IMR-90 (cell line): ENCODE measurements at places on chromosomes 3 and 15.

- DNase-seq, result no peak
These were observed 11.6 kb downstream of the CLCN2 start for GRCh38 chr3:184349563-184350470.

GRCh38 chr15:71508081-71508682 lies 302.2 kb upstream of the NR2E3 start:
- DNase-seq, result no peak

DNA sequence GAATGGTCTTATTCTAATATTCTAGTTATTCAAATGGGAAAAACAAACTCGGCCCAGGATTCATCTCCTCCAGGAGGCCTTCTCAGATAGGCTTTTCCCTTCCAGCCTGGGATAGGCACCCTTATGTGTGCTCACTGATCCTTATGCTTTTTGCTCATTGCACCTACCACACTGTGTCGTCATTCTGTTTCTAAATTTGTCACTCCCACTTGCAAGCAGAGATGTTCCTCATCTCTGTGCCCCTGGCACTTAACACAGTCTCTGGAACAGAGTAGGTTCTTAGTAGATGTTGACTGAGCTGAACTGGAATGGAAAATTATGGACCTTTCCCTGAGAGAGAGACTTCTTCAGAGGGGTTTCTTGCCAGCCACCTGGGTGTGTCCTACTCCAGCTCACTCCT lies 18.7 kb upstream of the SPG11 start:
- DNase-seq, result no peak

GRCh38 chr3:54421943-54422342 lies 299.6 kb downstream of the CACNA2D3 start:
- DNase-seq, result no peak

- peak; percentile 43 for DNase-seq
These were observed 511.6 kb upstream of the MDFIC2 start for GRCh38 chr3:70824078-70824477.

GRCh38 chr3:37986479-37987314 lies 3.9 kb upstream of the VILL start:
- no peak for DNase-seq

GRCh38 chr3:55267206-55267930 lies 219.7 kb downstream of the WNT5A start:
- DNase-seq, result peak; percentile 76

DNA sequence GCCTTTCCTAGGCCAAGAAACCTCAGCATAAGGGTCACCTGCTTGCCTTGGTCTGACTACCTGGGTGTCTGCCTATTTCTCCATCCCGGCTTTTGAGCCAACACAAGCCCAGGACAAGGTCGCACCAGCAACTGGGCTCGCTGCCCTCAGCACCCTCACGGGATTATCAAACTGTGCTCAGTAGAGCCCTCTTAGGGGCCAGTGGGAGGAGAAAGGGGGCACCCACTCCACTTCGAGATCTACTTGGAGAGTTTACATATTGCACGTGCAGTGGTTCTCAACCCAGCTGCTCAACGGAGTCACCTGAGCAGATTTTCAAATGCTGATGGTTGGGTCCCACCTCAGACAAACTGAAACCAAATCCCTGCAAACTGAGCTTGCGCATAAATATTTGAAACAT lies 31.1 kb downstream of the TSPAN3 start:
- no peak for DNase-seq

DNA sequence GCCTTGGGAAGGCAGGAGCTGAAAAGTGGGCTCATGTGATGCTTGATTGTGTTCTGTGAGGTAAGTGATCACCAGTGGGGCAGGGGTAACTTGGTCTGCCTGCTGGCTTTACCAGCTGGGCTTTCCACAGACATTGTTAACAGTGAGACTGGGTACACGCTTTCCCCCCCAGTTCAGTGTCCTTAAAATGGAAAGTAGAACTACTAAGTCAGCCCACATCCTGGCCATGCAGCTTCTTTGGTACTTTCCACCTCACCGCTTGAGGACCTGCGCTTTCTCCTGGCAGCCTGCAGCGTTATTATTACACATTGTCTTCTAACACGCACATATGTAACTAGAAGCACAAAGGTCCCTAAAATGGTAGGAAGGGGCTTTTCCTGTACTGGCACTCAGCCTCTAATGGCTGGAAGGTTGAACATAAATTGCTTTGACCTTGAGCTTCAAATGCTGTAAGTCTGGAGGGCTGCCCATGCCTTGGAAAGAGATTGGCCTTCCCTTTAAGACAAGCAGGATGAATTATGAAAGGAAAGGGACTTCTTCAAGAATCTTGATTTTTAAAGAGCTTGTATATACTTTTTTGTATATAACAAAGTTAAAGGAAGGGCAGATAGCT lies 216.1 kb upstream of the ROPN1 start:
- DNase-seq, result no peak

DNA sequence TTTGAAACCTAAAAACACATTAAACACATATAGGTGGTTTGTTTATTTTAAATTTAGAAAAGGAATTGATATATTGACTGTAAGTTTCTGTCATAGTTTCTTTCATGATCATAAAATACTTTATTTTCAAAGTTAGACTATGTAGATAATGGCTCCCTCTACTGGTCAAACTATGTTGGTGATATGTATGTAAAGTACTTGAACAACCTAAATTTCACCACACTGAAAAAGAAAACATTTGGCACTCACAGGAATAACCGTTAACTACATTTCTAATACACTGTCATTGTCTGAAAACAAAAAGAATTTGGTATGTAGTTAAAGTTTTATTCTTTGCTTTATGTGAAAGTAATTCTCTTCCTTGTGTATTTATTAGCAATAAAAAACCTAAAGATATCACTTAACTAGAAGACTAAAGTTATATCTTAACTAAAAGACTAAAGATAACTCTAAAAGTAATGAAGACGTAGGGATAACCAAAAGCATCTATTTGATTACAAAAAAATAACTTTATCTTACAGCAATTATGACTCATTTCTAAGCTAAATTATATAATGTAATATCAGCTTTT lies 427.5 kb downstream of the VGLL3 start:
- peak; percentile 47 for DNase-seq

GRCh38 chr3:13569201-13569600 lies 20.3 kb downstream of the FBLN2 start:
- DNase-seq, result no peak

- DNase-seq, result peak; percentile 54
These were observed 5.9 kb upstream of the ADGRG7 start for GRCh38 chr3:100603469-100603868.

DNA sequence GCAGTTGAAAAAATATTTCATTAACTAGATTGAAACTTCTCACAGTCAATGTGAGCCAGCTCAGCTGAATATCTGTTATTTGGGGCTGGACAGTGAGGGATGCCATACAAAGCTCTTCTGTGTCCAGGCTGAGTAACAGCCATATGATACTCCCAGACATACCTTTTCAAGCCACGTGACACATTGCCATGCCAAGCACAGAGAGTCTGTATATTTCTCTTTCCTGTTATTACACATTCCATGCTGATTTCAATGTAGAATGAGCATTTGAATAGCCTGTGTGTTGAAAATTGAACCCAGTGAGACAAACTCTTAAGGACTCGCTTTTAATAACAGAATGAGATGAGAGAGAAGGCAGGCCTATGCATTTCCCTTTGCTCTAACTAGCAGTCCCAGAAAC lies 334.7 kb upstream of the RASGRP1 start:
- peak; percentile 92 for DNase-seq

DNA sequence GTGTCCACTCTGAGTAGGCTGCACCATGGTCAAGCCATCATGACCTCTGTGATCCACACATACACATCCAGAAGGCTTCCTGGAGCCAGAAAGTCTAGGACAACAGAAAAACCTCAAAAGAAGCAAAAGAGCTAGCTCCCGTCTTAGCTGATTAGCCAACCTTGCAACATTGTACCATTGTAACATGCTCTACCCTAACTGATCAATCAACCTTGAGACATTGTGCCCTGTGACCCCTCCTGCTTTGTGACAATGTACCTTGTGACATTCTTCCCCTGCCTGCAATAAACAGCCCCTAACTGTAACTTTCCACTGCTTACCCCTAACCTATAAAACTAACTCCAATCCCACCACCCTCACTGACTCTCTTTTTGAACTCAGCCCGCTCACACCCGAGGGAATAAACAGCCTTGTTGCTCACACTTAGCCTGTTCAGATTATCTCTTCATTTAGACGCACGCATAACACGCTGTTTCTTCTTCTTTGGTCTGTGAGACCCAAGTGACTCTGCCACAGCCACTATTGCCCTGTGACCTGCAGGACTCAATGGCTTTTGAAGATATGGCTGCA lies 1104.6 kb downstream of the OTOL1 start:
- no peak for DNase-seq

GRCh38 chr3:79081335-79081734 lies 686.5 kb downstream of the ROBO1 start:
- DNase-seq, result no peak

GRCh38 chr3:153045150-153045549 lies 116.9 kb upstream of the RAP2B start:
- no peak for DNase-seq

DNA sequence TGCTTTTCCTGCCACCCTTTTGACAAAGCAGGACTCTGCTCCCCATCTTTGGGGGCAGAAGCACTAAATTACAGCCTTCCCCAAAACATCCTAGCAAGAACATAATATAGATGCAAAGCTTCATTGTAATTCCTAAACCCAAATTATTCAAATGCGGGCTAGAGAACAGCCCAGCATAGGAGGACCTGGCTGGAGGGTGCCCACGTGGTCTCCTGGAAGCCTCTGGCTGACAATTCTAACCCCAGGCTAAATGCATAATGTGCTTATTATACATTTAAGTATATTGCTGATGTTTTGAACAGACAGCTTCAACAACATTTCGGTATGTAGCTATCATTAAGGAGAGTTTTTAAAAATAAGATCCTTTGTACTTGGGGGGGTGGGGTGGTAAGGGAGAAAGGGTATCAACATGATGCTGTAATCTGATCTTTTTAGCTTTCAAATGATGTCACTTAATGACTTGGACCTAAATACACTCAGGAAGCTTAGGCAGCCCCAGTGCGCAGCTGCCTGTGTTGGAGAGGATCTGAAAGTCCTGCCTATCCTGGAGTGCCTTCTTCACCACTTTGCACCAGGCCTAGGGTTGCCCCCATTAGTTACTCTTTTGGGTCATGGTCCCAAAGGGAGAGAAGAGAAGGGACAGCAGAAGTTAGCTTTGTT lies 57.2 kb upstream of the USP3 start:
- no peak for DNase-seq
